ENCODE measurements at places on chromosomes 1 and 21.
A peak's percentile ranks its signal among the peaks of the same experiment; 100 is the strongest.

GRCh38 chr1:204831186-204831585 lies 39.5 kb upstream of the NFASC start:
- DNase-seq, result no peak

- DNase-seq, result peak; percentile 32
Measured at GRCh38 chr1:245370905-245371581, 216.3 kb downstream of the KIF26B start.

GRCh38 chr1:155207806-155208540 lies at the start of gene THBS3:
THBS3 (minus strand) TSS chr1:155207897; CDS start chr1:155207876, 21 bp downstream.
- DNase-seq, result peak; percentile 88

GRCh38 chr1:45187725-45188124 lies 18.7 kb downstream of the ZSWIM5 start:
- no peak for DNase-seq

DNA sequence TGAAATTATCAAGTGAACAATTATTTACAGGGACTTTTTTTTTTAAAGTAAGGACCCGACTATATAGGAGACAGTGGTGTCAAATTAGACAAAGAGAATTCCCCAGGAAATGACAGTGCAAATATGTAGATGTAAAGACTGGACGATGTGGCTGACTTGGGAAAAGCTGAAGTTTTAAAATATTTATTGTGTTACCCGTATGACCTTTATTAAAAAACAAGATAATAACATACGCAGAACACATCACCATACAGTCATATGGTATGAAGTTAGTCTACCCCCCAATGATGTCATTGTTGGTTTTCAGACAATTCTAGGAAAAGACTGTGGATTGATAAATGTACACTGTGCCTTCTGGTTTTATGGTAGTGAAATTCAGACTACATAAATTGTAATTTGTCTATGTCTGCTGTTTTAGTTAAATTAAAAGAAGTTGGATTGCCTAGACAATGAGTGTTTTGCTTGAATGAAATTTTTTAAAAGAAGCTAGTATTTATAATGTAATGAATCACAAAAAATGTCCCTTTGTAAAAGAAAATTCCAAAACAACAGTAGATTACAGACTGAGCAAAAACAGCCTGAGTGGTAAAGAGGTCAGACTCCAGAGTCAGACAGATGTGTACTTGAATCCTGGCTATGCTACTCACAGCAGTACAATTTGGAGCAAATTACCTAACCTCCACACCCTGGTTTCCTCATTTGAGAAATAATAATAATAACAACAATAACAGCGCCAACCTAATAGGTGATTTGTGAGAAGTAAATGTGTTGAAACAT lies 15.5 kb upstream of the PDC start:
- DNase-seq, result no peak

GRCh38 chr1:154635171-154635570 lies 27.2 kb upstream of the ADAR start:
- no peak for DNase-seq

GRCh38 chr1:100077531-100077930 lies 55.2 kb downstream of the SASS6 start:
- no peak for DNase-seq

GRCh38 chr1:181898773-181899172 lies 162.7 kb downstream of the ZNF648 start:
- DNase-seq, result no peak

- no peak for DNase-seq
Measured at GRCh38 chr1:228081144-228081543, 1.4 kb upstream of the ARF1 start.

DNA sequence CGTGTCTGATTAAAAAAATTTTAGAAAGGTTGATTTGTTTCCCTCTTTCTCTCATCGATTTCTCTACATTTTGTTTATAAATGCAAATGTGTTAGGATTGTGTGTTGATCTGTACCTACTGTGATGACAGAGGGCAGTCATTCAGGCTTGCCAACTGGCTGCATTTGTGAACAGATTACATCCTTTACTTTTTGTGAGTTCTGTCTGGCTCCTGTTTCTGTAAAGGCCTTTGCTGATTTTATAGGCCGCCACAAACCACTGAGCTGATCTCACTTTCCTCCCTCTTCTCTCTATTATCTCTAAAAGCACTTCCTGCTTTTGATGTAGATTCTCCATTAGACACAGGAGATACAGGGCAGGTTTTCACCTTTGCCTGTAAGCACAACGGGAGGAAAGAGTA lies 106.8 kb downstream of the ESRRG start:
- no peak for DNase-seq

- no peak for DNase-seq
Measured at GRCh38 chr1:41740058-41740457, 178.7 kb downstream of the HIVEP3 start.

DNA sequence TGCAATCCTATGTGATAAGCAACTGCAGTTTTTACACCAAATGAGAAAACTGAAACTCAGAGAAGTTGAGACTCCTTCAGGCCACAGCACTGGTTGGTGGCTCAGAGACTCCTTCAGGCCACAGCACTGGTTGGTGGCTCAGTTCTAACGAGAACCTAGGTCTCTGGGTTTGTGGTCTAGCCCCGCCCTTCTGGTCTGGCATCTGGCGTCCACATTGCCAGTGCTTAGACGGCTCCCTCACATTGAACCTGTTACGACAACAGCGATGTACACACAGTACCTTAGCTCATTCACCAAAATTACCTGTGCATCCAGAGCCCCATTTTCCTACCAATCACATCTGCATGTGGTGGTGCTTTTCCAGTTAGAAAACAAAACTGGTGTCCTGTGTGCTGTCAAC lies 66.1 kb downstream of the NID1 start:
- DNase-seq, result no peak

GRCh38 chr1:111392460-111392945 lies 35.0 kb downstream of the OVGP1 start:
- DNase-seq, result no peak

DNA sequence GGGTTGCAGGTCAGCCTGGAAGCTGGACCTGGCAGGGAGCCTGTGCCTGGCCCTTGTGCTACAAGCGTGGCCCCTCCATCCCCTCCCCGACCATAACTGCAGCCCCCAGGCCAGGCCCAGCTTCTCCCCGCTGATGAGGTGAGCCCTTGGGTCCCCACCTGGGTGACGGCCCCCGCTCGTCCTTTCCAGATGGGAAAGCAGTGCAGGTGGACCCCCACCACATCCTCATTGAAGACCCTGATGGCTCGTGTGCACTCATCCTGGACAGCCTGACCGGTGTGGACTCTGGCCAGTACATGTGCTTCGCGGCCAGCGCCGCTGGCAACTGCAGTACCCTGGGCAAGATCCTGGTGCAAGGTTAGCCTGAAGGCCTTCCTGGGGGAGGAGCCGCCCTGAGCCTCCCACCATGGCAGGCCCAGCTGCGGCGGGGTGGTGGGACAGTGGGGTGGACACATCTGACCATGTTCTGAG lies 56.9 kb downstream of the TRIM11 start:
- DNase-seq, result no peak

DNA sequence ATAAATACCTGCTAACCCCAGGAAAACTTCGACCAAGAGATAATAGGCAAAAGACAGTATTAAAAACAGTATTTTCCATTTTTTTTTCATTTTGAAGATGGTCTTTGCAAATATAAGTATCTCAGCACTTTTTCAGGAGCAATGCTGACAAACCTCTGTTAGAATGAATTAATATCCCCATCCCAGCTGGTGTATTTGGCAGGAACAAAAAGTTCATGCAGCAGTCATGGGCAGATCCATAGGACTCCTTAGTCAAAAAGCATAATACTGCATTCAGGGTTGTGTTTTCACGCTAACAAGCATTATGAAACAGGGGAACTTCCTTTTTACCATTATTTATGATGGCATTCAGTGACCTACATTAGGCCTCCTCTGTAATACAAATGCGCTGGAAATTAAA lies 344.0 kb downstream of the ST6GALNAC3 start:
- no peak for DNase-seq

GRCh38 chr1:30966690-30967369 lies 58.3 kb upstream of the SDC3 start:
- peak; percentile 70 for DNase-seq

GRCh38 chr1:97174039-97174704 lies 452.6 kb downstream of the PTBP2 start:
- no peak for DNase-seq

DNA sequence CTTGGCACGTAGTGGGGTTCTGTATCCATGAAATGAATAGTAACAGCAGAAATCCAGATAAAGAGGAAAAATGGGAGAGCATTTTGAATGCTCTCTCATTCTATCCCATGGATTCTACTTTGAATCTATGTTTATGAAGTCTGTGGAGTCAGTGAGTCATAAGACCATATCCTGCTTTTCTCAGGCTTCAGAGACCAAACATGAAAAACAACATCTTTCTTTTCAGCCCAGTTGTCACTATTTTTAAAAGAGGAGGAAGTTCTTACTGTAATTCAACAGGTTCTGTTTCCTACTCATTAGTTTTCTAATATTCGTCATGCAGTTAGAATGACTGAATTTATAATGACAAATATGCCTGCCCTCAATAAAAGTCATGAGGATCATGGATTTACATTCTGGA lies 39.4 kb upstream of the CD55 start:
- no peak for DNase-seq

DNA sequence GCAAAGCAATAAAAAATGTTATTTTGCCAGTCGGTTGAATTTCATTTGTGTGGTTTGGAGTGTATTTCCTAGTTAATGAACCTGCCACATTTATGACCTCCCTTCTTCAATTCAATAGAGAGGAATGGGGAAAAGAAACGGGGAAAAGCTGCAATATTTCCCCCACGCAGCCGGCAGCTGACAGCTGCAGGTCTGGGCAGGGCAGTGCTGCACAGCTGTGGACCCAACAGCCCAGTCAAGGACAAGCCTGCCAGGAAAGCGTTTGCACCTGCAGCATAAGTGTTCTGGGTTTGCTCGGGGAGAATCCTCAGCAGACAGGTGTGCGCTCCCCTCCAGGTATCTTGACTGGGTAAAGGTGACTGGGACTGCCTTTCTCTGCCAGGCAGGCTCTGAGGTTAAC lies 53.4 kb downstream of the FBXO2 start:
- DNase-seq, result no peak

DNA sequence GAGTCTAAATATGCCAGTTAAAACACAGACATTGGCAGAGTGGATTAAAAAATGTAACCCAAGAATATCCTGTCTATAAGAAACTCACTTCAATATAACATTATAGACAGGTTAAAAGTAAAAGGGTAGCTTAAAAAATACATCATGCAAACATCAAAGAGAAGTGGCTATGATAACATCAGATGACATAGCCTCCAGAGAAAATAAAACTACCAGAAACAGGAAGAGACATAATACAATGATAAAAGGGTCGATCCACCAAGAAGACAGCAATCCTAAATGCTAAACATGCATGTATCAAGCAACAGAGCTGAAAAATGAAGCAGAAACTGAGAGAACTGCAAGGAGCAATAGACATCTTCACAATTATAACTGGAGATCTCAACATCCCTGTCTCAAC lies 190.2 kb upstream of the NR5A2 start:
- DNase-seq, result no peak

DNA sequence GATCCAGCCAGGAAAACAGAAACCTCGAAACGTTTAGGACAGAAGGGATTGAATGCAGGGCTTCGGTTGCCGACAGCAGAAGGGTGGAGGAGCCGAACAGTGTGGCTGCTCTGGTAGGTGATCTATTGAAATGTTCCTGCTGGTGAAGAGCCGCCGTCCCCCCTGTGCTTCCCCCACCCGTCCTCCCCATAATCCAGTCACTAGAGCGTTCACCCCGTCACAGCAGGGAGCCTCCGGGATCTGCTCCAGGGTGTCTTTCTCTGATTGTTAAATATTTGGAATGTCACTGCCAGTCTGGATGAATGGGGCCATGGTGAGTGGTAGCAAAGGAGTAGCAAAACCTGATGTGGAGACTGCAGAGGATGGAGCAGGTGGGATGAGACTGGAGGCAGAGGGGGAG lies 255.1 kb upstream of the CSF3R start:
- peak; percentile 34 for DNase-seq

DNA sequence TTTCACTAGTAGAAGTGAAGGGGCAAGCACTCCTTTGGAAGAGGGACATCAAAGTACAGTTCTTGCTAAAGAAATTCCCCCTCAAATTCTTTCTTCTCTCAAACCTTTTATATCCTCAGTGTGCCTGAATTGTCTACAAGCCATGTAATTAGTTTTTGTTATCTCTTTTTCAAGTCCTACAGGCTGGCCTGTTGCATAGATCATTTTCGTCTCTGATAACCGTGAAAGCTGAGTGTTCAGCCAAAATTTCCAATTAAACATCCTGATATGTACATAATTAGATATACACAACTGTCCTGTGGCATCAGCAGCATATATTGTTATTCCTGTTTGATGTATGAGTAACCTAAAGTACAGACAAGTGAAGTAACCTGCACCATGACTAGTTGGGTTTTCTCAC lies 375.5 kb upstream of the ST6GALNAC5 start:
- no peak for DNase-seq

DNA sequence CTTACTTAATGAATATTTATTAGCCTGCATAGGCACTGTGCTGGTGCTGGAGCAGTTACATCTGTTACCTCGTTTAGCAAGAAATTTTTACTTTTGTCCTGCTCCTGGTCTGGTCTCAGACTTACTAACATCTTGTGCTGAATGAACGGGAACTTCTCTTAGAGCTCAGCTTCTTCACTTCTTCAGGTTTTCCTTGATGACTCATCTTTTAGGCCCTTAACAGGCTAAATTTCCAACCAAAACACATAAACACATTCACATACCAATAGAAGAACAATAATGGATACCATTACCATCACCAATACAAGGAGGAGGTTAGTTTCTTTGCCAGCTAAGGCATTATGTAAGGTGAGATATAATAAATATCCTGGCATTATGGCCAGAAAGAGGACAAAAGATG lies 68.9 kb downstream of the IFI44 start:
- no peak for DNase-seq

DNA sequence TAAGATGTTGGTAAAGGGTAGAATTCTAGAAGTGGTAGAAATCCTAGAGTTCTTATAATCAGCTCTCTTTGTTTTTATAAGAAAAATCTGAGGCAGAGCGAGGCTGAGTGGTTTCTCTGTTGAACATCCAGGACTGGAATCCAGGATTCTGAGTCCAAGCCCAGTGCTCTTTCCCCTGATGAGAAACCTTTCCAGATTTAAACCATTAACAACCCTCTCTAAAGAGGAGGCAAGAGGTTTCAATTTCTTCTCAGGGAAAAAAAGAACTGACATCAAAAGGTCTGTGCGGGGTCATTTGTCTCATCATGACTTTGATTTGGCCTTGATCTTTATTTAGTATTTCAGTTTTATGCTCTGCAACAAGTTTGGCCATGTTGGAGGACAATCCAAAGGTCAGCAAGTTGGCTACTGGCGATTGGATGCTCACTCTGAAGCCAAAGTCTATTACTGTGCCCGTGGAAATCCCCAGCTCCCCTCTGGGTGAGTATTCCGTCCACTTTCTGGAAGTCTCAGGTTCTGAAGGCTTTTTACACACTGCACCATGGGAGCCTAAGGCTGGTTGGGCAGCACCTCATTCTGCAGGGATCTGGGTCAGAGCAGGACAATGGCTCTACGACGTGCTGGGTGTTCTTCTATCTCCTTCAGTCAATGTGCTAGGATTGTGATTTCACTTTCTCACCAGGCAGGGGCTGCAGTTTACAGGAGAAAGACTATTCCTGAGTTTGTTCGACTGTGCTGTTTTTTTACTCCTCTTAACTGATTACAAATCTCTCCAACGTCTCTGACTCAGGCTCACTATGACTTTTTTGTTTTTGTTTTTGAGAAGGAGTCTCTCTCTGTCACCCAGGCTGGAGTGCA lies 18.9 kb upstream of the CCT8 start:
- no peak for DNase-seq
